ENCODE measurements at places on chromosomes 2 and 18. TPM values are rescaled to one million over a fixed set of nuclear protein-coding genes. Genes with fewer than 3 reads are reported as not detected.
A peak's percentile ranks its signal among the peaks of the same experiment; 100 is the strongest.

The MC2R gene
- total RNA-seq: not detected

- DNase-seq: no peak
Measured at GRCh38 chr2:8885449-8886201, 48.2 kb upstream of the KIDINS220 start.

DNA sequence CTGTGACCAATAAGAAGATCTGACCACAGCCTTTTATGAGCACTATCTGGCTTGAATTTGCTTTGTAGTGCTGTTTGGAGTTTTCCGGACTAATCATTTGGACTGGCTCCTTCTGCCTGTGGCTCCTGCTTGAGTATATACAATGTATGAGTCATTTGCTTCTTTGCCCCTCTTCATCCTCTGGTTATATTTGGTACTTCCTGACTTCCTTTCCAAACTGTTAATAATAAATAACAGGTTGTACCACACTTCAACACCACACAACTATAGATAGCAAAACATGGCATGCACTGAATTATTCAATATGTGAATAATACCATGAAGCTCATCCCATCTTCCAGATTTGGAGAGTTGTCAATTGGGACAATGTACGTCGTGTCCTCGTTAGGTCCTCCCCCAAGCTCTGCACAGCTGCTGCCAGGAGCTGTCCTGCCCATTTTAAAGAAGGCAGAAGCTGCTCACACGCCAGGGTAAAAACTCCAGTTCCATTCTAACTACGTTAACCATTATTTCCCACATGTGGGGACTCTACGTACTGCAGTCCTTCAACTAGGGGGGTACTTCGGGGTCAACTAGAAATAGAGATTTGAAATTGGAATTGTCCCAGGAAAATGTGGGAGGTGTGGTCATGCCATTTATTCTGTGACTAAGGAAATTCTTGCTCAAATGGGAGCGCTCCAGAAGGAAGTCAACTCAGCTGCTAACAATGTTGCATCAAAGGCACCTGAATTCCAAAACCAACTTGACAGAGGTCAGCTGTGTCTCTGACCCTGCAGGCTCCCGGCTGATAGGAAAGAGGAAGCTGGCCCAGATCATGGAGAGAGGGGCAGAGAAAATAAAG, 38.1 kb downstream of the ST8SIA5 start:
- peak; percentile 95 for DNase-seq

DNA sequence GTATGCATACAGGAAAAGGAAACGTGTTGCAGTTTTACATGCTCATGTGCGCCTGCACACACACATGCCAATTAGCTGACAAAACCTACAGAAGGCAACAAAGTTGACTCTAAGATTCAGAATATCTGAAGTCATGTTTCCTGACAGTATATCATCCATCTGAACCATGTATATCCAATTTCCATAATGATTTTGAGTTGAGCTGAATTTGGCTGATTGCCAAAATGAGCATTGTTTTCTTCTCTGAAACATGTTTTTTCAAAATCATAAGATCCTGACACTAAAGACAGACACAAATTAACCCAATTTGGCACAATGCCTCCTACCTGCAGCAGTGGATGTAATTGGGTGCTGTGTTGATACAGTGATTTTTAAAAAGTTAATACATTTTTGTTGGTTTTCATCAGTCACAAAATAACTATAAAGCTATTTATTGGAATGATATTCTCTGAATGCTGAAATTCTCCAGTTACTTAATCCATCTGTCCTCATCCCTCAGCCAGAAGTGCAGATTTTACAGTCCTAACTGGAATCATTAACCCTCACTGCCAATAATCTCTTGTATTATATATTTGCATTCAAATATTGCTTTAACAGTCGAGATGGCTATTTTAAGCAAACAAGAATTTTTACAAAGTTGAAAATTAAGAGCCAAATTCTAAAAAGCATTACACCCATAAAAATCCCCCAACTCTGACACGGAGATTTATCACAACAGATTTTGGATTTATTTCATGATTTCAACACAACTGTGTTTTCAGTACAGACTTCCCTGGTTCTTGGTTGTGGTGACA, 161.7 kb upstream of the LMAN1 start:
- DNase-seq: no peak

GRCh38 chr2:183614799-183615435, 490.7 kb downstream of the NUP35 start:
- peak; percentile 3 for DNase-seq

GRCh38 chr2:218010140-218010983, 7.6 kb upstream of the TNS1 start:
- DNase-seq: peak; percentile 31

DNA sequence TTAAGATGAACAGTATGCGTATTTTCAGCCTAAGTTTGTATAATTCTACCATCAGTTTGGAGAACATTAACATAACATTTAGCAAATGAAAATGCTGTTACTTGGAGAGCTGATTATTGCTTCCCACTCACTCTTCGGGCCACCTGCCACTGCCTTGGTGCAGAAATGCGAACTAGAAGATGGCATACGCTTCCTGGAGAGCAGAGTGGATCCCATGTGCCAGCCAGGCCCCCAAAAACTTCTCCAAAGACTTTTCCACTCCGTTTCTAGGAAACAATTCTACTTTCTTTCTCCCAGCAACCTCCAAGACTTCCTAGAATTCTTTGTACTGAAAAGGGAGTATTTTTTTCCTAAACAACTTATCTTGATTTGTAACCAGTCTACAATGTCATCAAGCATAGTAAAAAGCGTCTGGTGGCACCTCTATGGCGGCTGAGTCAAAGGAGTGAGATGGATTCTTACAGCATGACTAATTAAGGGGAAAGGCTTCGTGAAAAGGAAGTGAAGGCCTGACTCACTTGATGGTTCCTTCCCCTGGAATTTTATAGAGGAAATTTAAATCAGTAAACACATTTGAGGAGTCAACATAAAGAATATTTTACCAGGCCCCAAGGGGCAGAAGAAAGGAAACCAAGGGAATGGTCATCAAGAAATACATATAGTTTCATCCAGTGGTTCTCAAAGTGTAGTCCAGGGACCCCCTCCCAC, 36.6 kb downstream of the FEZ2 start:
- DNase-seq: peak; percentile 94

DNA sequence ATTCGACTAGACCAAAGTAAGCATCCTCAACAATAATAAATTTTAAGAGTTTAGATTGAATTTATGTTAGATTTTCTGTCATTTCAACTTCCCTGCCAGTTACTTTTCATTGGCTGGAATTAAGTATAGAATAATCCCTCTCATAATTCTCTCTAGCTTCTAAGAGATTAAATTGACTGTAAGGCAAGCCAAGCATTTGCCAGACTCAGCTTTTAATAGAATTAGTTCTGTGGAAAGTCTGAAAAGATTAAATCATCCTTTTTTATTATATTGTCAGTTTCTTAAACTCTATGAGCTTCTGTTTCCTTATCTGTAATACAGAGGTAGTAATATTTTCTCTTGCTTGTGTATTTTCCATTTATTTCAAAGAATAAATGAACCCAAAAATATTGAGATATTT, 77.9 kb upstream of the ZNF804A start:
- no peak for DNase-seq
